Foreskin fibroblast (primary cell): ENCODE measurements at places on chromosomes 11 and 22.
A peak's percentile ranks its signal among the peaks of the same experiment; 100 is the strongest.

DNA sequence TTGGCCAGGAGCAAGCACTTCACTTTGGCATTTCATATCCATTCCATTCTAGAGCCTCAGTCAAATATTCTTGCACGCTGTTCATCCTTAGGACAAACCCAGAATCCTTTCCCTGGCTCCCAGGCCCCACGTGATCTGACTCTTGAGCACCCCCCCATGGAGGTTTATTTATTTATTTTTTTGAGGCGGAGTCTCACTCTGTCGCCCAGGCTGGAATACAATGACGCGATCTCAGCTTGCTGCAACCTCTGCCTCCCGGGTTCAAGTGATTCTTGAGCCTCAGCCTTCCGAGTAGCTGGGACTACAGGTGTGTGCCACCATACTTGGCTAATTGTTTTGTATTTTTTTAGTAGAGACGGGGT is 12.7 kb upstream of the TSGA10IP start:
- DNase-seq: peak; percentile 55

DNA sequence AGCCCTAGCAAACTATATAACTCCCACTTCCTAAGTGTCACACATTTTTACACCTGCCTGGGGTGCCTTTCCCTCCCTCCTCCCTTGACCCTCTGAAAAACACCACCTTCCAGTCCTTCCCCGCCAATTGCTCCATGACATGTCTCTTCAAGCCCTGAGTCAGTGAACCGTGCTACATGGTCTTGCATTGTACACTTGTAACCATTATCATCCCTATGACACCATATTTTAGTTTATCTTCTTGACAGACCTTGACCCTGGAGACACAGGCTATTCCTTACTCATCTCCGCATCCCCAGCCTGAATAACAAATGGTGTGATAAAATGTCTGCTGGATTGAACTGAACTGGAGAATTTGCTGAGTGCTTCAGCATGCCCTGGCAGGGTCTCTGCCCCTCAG is 36.9 kb downstream of the TNKS1BP1 start:
- DNase-seq: no peak

GRCh38 chr11:47318166-47318565 is 34.3 kb downstream of the MYBPC3 start:
- DNase-seq: no peak

GRCh38 chr11:110478410-110478809 is 48.7 kb downstream of the FDX1 start:
- DNase-seq: no peak

GRCh38 chr11:4672470-4672869 is 25.2 kb downstream of the OR51E2 start:
- DNase-seq: peak; percentile 24

DNA sequence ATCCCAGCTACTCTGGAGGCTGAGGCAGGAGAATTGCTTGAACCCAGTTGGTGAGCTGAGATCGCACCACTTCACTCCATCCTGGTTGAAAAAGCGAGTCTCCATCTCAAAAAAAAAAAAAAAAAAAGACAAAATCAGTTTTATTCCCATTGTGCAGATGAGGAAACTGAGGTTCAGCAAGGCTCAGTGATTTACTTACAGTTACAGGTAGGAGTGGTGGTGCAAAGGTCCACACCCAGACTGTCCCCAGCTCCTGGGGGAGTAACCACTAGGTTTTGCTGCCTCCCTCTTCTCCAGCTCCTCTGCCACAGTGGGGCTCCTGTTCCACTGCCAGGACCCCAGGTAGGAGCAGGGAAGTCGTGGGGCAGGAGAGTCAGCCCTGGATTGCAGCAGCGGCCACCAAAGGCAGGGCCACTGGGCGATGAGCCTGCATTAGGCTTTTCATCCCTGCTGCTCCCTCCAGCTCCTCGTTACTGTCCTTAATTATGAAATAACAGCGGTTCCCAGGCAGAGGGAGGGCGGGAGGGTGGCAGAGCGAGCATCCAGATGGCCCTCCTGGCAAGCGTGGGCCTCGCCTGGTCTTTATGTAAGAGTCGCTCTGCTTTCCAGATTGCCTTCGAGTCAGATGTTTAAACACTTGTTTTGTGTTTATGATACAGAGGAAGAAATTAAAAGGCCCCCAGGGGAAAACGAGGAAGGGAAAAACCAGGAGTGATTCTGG is 15.5 kb upstream of the RASD2 start:
- DNase-seq: no peak

- no peak for DNase-seq
Measured at GRCh38 chr11:1967641-1968225, 20.6 kb downstream of the MRPL23 start.

DNA sequence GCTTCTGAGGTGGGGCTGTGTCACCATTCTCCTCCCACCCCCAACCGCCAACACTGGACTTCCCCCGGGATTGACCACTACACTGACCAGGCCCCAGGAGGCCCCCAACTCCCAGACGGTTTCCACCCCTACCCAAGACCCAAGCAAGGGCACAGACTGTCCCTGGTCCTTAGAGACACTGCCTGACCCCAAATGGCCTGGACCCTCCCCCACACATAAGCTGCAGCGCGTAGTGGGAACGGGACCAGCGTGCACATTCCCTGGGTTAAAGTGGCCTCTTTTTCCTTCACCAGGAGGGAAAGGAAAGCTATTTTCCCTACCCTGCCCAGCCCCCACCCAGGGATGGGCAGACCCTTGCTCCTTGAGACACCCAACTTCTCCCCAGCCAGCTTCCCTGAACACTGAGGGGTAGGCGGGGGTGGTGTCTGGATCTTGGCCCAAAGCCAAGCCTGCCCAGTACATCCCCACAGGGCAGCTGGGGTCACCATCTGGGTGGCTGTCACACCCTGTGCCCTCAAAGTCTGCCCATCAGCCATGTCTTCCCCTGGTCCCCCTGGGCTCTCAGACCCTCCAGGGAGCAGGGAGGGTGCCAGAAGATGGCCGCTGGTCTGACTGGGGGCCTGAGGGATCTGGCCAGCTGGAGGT is 1.6 kb upstream of the MAPK12 start:
- DNase-seq: no peak

DNA sequence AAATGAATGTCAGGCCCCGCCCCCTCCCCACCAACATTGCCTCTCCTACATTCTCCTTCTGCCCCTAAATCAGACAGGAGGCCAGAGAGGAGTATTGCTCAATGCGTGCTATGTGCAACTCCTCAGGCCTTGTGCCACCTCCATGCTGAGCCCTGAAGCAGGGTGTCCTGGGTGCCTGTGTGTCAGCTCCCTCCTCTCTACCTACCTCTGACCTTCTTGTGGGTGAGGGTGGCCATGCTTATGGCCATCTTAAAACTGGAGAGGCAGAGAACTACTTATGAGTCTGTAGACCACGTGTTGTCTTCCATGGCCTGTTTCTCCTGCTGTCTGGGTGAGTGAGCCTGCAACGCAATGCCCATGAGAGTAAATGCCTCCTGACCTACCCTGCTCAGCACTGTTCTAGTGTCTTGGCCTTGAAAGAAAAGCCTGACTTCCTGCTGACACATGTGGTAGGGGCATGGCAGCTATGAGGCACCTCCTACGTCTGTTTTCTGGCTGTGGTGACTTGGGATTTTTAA is 10.5 kb downstream of the MCAM start:
- DNase-seq: peak; percentile 82

GRCh38 chr11:19161651-19162050 is 40.1 kb downstream of the CSRP3 start:
- DNase-seq: no peak

- no peak for DNase-seq
Measured at GRCh38 chr11:19511413-19512183, 201.0 kb upstream of the NAV2 start.

- DNase-seq: no peak
Measured at GRCh38 chr11:16299884-16300782, 56.2 kb downstream of the SOX6 start.

- DNase-seq: no peak
Measured at GRCh38 chr11:77506857-77507256, 33.0 kb upstream of the PAK1 start.

DNA sequence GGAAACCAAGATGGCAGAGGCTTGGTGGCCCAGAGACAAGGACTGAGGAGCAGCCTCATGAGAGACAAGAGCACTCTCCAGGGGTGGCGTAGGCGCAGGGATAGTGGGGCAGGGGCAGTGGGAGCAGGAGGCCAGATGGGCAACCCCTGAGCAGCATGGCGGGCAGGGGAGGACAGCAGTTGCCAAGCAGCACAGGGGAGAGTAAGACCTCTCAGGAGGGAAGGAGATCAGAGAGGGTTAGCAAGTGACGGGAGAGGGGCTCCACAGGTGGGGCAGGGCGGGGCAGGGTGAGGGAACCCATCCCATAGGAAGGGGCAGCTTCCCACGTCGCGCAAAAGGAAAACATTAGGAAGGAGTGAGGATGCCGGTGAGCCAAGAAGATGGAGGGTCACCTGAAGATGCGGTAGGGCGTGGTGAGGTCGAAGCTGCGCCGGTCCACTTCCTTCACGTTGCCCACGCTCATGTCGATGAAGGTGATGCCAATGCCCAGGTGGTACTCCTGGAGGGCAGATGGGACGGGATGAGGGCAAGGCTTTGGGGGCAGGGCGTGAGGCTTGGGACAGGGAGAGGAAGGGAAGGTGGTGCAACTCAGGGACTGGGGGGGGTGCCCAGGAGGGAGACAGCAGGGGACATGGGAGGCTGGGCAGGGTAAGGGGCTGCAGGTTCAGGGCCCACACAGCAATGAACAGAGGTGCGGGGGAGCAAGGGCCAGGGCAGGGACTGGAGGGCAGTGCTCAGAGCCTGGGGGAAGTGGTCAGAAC is 35.4 kb upstream of the PDE2A start:
- DNase-seq: no peak

- DNase-seq: no peak
Measured at GRCh38 chr11:2989006-2989405, 3.1 kb downstream of the NAP1L4 start.

- no peak for DNase-seq
Measured at GRCh38 chr11:82038154-82038553, 695.5 kb downstream of the FAM181B start.

GRCh38 chr11:36268337-36268985 is 20.8 kb downstream of the COMMD9 start:
- no peak for DNase-seq

DNA sequence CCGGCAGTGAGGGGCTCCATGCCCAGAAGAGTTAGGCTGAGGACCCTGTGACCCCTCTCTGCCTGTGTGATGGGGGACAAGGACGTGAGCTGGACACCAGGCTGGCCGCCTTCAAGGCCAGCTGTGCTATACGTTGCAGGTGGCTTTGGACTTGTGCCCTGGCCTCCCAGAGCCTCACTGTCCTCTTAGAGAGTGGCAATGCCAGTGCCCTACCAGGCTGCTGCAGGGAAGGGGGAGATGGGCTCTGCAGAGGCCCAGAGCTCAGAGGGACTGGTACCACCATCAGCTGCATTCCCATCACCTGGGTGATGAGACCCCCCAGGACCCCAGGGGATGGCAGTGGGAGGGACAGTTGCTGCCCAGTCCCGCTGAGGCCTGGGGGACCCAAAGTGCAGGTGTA is 90.4 kb upstream of the SHISAL1 start:
- no peak for DNase-seq

DNA sequence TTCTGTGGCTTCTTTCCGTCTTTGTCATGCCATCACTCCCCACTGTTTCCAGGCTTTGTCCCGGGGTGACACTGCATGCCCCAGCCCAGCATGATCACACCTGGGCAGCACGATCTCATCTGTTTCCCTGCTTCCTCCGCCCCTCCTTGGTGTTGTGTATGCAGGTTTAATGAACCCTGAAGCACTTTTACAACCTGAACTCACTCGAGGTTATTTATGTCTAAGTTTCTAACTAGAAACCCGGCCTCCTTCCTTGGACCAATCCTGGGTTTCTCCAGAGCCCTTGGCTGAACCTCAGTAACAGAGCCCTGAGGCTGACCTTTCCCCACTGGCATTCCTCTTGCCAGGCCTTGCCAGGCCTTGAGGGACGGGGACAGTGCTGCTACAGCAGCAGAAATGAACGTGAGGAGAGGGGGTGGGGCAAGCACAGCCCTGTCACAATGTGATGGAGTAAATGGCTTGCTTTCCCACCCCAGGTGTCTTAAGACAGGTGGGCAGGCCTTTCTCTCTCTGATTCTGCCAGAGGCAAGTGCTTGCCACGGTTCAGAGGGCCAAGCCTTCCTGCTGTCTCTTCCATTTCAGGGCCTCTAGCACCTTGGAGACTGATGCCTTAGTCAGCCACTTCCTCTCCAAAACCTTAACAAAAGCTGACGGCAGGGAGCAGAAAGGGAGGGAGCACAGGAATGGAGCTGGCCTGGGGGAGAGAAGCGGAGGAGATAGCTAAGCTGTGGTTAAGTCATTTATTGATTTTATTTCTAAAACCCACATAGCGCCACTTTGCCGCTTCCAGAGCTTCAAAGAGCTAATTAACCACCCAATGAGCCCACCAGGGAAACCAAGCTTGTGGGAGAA is 3.1 kb upstream of the PYGM start:
- no peak for DNase-seq

DNA sequence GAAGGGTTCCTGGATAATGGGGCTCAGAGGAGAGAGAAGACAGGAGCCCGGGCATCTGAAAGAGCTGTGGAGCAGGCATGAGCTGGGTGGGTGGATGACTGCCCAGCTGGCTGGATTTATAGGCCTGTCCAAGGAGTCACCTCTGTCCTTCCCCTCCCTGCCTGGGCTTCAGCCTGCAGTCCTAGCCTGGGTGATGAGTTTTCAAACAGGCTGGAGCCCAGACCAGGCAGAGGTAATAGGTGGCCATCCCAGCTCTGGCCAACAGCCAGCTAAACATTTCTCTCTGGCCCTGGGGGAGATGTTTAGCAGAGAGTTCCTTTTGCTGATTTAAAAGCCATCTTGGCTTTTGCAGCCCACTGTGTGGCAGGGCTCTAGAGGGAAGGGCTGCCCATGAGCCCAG is 5.4 kb downstream of the C11orf96 start:
- no peak for DNase-seq

GRCh38 chr11:2701898-2702434 is 2.2 kb upstream of the KCNQ1OT1 start:
- no peak for DNase-seq

GRCh38 chr11:76698321-76699043 is 27.9 kb upstream of the LRRC32 start:
- DNase-seq: peak; percentile 44

- no peak for DNase-seq
Measured at GRCh38 chr22:49010070-49010863, 817.4 kb downstream of the BRD1 start.

- no peak for DNase-seq
Measured at GRCh38 chr11:134433251-134433650, 21.2 kb upstream of the B3GAT1 start.

- no peak for DNase-seq
Measured at GRCh38 chr11:78379039-78379670, 38.5 kb downstream of the GAB2 start.
